GM23338 (cell line): ENCODE measurements at places on chromosomes 12 and 14. TPM values are rescaled to one million over a fixed set of nuclear protein-coding genes. Genes with fewer than 3 reads are reported as not detected.

GZMH gene
- polyA plus RNA-seq, result not detected in 2 replicates

RDH16 gene
- 0.28 and 0.52 TPM in 2 replicates for polyA plus RNA-seq

RHEBL1 gene
- 9.4 and 10.7 TPM in 2 replicates for polyA plus RNA-seq

GLIPR1 gene
- polyA plus RNA-seq, result 4.8 and 6.1 TPM in 2 replicates

STAC3 gene
- polyA plus RNA-seq, result 0.48 and 0.59 TPM in 2 replicates

LGR5 gene
- polyA plus RNA-seq, result 0.09 and 0.26 TPM in 2 replicates

BRAP gene
- polyA plus RNA-seq, result 13.6 and 14.9 TPM in 2 replicates

DYRK4 gene
- polyA plus RNA-seq, result 16.9 and 17.3 TPM in 2 replicates

NPFF gene
- 0.71 and 0.96 TPM in 2 replicates for polyA plus RNA-seq

RAP1B gene
- polyA plus RNA-seq, result 76.0 and 90.6 TPM in 2 replicates

SAMD4A gene
- 1.1 and 1.6 TPM in 2 replicates for polyA plus RNA-seq
